ENCODE measurements at places on chromosomes 5 and 9.

DNA sequence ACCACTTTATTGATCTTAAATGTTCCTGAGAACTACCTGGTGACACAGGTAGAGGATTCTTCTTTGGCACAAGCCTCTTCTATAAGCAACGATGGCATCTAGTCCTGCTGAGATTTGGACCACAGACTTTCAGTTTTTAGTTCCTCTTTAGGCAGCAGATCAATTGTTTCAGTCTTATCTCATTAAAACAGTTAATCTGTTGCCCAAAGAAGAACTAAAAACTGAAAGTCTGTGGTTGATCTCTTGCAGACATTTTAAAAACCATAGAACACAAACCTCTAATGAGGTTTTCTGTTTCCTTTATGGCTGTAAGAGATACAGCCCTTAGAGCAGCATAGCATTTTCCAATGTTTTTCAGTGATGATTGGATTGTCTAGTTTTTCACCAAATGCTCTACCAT lies 480.9 kb downstream of the MTRR start:
- no peak for DNase-seq

DNA sequence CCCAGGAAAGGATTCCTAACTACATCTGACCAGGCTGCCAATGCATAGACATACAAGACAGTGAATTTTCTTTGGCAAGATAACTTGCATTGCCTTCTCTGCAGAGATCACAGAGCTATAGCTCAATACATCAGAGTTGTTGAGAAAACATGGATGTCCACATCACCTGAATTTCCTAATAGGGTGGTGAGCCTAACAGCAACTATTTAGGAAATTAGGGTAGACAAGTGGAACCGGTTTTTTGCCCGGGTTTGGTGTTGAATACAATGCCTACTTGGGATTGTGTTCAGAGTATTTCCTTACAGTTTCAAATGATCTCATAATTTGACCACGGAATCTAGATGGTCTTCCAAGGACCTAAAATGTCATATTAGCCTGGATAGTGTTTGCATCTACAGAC lies 262.7 kb downstream of the KIF4B start:
- DNase-seq, result no peak

- DNase-seq, result no peak
Observed at GRCh38 chr5:68285075-68285840, 69.7 kb downstream of the PIK3R1 start.

DNA sequence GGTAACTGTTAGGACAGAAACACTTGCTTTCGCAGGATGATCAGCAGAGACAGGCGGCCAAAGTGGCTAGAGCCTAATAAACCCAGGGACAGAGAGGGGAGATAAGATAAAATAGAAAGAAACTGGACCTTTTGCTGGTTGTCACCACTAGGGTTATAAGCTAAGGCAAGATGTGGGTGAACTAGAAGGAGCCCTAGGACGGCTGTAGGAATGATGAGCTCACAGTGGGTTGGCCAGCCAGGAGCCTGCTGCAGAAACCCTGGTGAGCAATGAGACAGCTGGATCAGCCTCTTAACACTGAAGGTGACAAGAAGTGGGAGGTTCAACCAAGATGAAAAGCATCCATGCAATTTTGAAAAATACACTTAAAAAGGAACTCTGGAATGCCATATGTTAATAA lies 13.5 kb downstream of the CTNND2 start:
- no peak for DNase-seq

DNA sequence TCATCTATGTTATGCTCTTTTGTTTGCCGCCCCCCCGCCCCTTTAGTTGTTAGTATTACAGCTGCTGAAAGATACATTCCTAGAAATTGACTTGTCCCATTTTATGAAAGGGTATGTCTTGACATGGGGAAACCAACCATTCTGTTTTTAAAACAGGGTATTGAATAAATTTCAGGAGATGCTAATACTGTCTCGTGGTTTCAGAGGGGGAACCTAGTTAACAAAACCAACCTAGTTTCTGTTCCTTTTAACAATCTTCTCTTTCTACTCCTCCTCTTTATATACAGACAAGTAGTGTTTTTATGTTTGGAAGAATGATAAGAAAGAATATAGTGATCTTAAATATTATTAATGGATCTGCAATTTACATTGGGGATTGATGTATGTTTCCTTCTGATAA lies 3.5 kb downstream of the PIP5K1B start:
- DNase-seq, result no peak

DNA sequence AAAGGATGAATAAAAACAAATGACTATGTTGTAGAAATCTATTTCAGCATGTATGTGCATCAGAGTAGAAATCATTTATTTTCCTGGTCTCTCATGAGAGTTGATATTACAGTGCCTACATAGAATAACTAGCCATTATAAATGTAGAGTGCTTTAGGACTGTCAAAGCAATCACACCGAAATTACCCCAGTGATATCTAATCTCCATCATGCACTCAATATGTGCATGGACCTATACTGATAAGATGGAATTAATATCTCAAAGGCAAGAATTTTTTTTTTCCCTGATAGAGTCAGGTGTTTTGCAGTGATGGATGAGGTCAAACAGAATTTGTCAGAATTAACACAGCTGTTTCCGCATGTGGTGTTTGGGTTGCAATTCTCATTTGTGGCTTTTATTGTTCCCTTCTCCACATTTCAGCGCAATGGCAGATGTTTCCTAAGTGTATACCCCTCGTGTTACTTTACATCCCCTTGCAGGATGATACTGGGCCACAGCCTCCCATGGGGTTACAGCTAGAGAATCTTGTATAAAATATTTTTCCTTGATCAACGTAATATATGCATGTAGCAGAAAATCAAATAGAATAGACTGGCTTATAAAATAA lies 298.8 kb downstream of the RASEF start:
- DNase-seq, result no peak

DNA sequence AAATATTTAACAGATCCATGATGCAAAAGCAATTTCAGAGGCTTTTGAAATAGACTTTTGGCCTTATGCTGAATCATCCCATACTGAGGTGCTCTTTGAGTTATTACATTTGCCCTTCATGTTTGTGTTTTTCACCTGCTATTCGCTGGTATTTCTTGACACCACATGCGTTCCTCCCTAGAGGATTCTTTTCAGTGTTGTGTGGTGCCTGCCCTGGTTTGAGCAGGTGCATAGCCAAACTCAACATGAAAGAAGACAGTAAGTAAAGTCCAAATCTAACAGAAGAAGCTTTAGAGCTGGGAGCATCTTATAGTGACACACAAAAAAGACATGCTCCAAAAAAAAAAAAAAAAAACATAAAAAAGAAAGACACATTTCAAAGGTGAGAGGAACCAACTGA lies 796.3 kb downstream of the SEMA5A start:
- no peak for DNase-seq

- DNase-seq, result no peak
Observed at GRCh38 chr5:154917757-154918156, 20.3 kb downstream of the GEMIN5 start.

DNA sequence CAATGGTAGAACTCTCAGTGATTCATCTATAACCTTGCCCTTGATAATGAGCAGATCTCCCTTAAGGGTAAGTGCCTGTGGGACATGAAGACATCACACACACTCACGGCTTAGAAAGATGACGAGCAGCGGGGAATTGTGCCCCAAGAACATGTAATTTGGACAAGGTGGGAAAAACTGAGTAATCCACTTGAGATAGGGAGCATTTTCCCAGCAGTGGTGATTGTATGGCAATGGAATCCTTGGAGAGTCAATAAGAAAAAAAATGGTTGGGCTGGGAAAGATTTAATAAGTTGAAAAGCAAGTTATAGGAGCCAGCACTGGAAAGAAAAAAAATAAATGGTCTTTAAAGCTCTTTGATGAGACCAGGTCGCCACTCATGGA lies 193.1 kb downstream of the GLIS3 start:
- peak; percentile 33 for DNase-seq

GRCh38 chr5:151036556-151036955 lies 16.2 kb downstream of the GPX3 start:
- DNase-seq, result no peak

DNA sequence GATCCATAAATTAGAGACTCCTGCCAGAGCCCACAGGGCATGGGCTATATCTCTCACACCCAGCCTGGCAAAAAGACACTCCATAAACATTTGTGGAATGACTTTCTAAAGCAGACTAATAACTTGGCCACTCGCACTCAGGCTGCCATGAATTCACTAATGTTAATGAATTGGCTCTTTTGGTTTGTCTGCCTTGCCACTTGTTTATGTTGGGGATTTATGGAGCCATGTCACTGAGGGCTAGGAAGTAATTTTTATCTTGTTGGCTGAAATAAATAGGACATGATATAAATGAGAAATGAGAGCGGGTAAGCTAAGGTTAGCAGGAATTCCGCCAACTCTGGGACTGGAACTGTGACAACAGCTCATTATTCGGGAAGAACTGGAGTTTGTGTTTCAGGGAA lies 55.2 kb downstream of the DROSHA start:
- no peak for DNase-seq

DNA sequence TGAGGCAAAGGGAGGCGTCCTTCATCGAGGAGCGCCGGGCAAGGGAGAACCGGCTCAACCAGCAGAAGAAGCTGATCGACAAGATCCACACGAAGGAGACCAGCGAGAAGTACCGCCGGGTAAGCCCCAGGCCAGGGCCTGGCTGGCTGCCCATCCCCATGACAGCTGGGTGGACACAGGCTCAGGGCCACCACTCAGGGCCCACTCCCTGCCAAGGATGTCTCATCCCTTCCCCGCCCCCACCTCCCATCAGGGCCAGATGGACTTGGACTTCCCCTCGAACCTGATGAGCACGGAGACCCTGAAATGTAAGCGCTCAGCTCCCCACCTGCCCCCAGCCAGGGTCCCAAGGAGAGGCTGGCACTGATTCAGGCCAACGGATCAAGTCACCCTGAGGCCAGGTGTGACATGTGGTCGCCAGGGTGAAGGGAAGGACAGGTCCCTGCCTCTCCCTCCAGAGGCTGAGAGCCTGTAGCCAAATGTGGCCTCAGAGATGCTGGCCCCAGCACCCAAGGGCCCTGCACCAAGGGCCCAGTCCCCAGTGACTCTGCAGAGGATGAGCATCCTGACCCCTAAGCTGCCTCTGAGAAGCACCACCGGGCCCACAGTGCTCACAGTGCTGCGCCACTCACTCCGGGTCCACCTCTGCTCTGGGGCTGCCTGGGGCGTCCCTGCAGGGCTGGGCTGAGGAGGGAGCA lies 3.1 kb upstream of the RABL6 start:
- no peak for DNase-seq

- no peak for DNase-seq
Observed at GRCh38 chr5:26690511-26690910, 347.9 kb downstream of the CDH9 start.

DNA sequence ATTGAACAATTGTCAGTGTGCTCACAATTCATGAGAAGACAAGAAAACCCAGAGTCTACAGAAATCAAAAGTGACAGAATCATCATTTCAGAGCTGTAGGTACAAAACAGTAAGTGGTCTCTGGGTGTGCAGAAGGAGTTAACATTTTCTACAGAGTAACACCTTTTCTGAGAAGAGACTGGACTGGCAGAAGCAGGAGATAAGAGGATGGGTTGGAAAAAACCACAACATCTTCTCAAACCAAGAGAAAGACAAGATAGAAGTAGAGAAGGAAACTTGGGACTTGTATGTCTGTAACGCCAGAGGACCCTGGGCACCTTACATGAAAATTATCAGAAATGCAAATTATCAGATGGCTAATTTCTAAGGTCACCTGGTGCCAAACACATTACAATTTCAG lies 82.6 kb downstream of the ARL15 start:
- DNase-seq, result no peak
